ENCODE measurements at places on chromosomes 13 and 19. TPM values are rescaled to one million over a fixed set of nuclear protein-coding genes. Genes with fewer than 3 reads are reported as not detected.

The PPM1N gene
- 4.7 TPM for total RNA-seq

The NR2F6 gene
- total RNA-seq, result 82.1 TPM

The EBPL gene
- total RNA-seq, result 101 TPM

The SPACA7 gene
- total RNA-seq, result not detected

The GZMM gene
- 1.5 TPM for total RNA-seq

The ZFR2 gene
- total RNA-seq, result not detected

The LGALS7B gene
- total RNA-seq, result 5,205 TPM
